ENCODE measurements at places on chromosomes 12 and 14.

GRCh38 chr14:101007004-101007614, 103.6 kb upstream of the RTL1 start:
- DNase-seq, result no peak

- no peak for DNase-seq
Measured at GRCh38 chr12:105580821-105581352, 250.4 kb downstream of the C12orf75 start.

DNA sequence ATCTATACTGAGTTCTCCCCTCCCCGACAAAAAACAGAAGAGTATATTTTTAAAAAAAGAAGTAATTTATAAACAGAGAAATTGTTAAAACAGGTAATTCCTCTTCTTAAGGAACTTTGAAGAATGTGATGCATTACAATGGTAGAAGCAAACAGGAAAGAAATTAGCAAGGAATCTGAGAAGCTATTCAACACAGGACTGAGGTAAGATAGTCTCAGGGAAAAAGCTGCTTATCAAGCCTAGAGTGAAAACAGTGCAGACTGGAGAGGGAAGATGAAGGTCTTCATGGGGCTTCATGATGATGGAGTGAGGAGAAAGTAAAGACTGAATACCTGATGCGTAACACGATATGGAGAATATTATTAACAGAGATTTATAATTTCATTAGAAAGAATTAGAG, 880.0 kb downstream of the SLC16A7 start:
- DNase-seq, result no peak

DNA sequence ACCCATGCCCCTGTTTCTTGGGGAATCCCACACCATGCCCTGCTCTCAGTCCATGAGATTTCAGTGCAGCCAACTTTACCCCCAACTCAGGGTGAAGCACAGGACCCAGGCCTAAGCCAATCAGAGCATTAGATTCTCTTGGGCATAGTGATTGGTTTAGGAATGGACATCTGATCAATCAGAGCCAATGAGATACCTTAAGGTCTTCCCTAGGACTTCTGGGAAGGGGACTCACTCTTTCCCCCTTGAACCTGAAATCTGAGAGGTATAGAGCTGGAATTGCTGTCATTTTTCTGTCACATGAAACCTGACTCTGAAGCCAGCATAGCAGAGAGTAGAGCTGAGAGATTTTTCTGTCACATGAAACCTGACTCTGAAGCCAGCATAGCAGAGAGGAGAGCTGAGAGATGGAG, 127.1 kb downstream of the ZFP36L1 start:
- DNase-seq, result no peak

Measured in NCI-H526 treated with DMSO at 0.1 percent for 48 hours (cell line).